ENCODE measurements at places on chromosomes 7 and 10.

DNA sequence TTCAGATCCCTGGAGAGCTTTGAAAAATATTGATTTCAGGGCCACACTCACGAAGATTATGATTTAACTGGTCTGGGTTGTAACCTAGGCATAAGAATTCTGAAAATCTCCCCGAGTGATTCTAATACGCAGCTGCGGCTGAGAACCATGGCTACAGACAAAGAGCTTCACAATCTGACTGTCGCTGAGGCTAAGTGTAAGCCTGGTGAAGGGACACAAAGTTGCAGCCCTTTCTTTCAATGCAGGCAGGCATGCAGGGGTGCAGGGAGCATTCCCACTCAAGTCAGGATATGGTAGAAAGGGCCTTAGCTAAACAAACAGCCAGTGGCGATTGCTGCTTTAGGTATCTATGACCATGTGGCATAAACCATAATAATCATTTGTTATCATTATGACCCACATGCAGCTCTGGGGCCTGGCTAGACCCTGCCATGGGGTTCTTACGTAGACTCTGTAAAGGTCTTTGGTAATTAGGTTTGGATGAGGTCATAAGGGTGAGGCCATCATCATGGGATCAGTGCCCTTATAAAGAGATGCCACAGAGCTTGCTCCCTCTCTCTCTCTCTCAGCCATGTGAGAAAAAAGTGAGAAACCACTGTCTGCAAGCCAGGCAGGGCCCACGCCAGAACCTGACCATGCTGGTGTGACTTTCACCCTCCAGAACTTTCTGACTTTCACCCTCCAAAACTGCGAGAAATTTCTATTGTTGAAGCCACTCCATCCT is 88.4 kb upstream of the LANCL2 start:
- no peak for DNase-seq

- DNase-seq, result no peak
Observed at GRCh38 chr7:152050547-152050971, 25.1 kb downstream of the GALNT11 start.

DNA sequence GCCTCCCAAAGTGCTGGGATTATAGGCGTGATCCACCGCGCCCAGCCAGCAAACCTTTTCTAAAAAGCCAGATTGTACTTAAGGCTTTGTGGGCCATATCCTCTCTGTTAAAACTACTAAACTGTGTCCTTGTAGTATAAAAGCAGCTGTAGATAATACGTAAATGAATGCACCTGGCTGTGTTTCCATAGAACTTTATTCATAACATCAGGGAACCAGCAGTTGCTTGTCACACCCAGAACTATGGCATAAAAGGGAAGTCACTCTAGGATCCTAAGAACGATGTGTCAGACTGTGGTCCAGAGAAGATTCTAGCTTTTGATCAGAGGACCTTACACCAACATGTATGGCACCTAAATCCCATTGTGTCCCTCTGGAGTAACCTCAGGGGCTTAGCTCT is 63.0 kb downstream of the DENND2A start:
- DNase-seq, result no peak

DNA sequence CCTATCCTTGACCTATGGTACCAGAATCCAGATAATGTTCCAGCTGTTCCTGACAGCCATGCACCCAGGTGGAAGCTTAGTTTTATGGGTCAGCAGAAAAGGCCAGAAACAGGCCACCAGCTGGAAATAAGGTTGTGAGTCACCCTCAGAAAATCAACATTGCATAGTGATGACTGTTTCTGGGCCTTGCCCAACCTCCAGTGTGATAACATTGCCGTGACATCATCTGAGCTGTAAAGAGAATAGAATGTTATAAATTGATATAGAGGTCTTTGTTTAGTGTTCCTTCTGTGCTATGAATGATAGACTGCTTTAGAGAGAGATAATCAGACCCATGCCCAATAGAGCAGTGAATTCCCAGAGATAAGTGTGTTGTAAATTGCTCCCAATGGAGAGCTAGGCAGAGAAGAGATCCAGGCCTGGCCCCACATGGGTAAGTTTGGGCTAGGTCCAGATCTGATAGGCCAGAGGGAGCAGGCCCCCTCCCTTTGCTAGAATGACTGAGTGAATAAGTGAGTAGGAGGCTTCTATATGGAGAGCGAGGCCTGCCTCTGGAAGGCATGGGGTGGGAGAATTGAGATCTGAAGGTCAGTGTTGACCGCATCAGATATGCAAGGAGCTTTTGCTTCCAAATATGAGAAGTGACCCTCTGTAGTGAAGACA is 14.2 kb upstream of the HPS1 start:
- no peak for DNase-seq

- peak; percentile 19 for DNase-seq
Observed at GRCh38 chr7:44477063-44477830, 13.2 kb downstream of the NUDCD3 start.

GRCh38 chr7:116577320-116577871 is 52.6 kb downstream of the CAV1 start:
- DNase-seq, result no peak

DNA sequence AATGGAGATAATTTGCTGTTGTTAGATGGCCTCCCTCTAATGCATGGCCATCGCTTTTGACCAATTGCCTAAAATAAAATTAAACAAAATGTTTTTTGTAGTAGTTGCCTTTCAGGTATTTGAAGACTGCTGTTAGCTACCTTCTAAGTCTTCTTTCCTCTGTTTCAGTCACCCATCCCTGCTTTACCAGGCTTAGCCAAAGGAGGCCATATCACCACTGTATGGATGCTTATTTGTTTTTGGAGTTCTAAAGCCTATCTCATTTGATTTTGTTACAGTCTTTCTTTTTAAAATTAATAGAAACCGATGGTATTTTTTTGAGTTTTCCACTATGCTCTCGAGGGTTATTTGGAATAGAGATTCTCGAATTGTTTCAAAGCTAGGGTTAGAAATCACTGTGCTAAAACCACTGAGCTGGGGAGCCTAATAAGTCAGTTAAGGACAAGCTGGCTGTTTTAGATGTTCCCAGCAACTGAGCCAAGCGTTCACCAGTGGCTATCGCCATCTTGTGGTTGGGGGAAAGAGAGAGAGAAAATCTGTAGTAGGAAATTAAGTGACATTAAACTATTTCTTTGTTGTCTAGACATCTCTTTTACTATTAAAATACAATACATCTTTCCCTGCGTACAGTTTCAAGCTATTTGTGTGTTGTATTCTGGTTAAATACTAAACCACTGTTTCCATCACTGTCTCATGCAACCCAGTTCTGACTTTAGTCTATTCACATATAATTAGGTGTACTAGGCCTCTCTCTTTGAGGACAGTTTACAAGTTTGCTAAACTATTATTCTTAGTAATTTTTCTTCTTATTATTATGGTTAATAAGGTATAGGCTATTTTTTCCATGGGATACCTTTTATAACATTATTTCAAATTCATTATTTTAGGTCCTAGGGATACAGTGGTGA is 52.2 kb downstream of the GPR158 start:
- DNase-seq, result no peak

GRCh38 chr10:123790132-123790885 is 101.3 kb downstream of the CPXM2 start:
- no peak for DNase-seq

- no peak for DNase-seq
Observed at GRCh38 chr10:71780719-71781118, 7.4 kb upstream of the VSIR start.

DNA sequence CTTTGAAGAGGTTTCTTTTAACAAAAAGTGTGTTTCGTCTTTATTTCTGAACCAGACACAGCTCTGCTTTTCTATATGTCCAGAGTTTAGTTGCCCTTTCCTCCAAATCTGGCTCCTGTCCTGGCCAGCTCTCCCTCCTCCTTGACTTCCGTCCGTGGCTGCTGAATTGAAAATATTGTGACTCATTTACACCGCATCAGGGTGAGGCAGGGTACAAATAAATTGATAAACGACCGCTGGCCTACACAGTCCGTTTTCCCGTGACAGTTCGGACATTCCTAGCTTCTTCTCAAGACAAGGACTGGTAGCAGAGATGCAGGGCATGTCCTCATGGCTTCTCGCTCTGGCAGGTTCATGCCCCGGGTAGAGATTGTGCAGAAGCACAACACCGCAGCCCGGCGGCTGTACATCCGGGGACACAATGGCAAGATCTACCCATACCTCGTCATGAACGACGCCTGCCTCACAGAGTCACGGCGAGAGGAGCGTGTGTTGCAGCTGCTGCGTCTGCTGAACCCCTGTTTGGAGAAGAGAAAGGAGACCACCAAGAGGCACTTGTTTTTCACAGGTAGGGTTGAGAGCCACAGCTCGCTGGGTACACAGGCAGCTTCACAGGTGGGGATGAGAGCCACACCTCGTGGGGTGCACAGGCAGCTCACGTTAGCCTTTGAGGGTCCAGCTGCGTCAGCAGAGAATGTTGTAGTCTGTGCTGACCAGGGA is 126.6 kb downstream of the TRRAP start:
- DNase-seq, result no peak

- no peak for DNase-seq
Observed at GRCh38 chr7:44308596-44309270, 16.7 kb downstream of the CAMK2B start.

DNA sequence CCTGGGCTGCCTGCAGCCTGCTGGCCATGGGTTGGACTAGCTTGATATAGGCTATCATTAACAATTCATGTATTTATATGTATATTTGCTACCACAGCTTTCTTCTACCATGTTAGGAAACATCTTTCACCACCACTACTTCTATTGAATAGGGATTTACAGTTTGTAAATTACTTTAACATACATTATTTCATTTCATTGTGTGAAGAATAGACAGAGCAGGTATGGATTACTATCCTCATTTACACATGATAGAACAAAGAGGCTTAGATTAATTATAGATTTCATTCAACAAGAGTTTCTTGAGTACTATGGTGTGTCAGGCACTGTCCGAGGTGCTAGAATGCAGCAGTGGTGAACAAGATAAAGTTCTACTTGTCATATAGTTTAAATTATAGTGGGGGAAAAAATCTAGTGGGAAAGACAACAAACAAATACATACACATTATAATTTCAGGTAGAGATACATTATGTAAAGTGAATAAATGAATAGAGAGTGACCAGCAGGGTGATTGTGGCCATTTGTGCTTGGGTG is 20.6 kb downstream of the VTI1A start:
- DNase-seq, result no peak

DNA sequence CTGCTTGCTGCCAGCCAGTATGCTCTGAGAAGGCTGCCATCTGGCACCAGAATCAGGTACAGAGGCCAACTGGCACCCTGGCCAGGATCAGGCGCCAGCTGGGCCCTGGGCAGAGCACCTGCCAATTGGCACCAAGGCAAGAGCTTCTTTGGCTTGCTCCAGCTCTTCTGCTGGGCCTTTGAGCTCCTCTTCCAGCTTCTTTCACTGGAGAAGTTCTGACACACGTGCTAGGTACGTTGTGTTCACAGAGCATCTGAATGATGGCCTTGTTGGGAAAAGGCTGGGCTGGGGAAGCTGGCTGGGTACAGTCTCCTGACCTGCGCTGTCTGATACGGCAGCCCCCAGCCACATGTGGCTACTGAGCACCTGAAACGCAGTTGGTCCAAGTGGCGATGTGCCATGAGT is 31.7 kb upstream of the OPALIN start:
- DNase-seq, result no peak

DNA sequence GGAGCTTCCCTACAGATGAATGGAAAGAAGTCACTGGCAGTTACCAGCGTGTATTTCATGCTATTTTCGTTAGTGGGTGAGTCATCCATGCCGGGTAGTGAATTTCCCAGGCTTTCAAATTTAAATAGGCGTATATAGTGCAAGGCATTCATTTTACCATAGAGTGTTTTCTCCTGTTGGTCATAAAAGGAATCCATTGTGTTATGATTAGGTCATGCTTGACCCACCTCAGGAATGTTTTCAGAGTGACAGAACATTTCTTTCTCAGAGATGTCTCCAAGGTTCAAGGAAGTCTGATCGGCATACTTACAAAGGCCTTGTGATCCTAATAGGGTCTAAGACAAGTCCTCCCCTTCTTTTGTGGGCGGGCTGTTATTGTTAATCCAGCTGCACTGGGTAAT is 110.7 kb downstream of the AKR1D1 start:
- DNase-seq, result no peak

DNA sequence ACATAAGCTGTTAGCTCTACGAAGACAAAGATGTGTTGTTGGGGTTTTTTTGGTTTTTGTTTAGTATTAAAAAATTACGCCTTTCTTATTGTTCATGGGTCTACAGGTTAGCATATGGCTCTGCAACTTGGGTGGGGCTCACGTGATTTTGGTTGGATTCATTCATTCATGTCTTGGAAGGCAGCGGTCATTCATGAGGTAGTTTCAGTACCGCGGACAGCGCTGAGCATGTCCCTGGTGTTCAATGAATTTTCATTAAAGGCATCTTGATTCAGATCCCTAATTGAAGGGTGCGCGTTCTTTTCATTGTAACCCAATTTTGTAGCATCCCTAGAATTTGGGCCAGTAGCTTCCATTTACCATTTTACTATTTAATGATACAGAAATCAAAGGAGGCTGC is 42.9 kb upstream of the TCERG1L start:
- no peak for DNase-seq

GRCh38 chr7:98285157-98286092 is 3.9 kb downstream of the BRI3 start:
- no peak for DNase-seq

DNA sequence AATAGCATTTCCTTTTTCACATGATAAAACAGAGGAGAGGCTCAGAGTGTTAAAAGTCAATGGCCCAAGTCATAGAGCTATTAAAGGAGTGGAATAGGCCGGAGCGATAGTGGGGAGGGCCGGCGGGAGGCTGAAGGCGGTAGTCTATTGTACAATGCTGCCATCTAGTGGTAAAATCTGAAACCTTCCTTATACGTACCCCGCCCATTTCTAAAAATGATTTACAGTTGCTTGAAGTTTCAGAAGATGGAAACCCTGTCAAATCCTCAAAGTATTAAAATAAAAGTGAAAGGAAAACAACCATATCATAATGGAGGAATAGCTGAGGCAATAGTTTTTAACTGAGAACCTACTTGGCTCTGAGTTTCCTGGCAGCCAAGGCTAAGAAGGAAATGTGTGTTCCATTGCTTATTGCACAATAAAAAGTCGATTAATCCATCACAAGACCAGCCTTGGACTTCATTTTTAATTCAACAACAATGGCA is 209.1 kb downstream of the CCSER2 start:
- DNase-seq, result no peak

- DNase-seq, result no peak
Observed at GRCh38 chr10:102945449-102945848, 27.4 kb downstream of the CNNM2 start.

DNA sequence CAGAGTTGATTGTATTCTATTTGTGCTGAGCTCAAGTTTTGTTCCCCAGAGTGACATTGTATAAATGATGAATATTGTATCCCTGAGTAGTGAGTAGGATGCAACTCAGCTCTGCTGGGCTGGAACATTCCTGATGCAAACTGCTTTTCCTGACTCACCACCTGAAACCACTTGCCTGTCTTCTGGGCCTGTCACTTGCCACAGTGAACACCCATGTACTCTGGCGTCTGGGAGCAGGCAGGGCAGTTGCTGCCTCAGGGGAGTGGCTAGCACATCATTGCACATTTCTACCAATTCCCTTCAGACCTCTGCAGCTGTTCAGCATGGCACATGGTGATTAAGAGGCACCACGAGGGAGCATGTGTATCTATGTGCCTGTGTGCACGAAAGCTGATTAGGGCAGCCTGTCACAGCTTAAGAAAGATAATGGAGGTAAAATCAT is 157.3 kb downstream of the SND1 start:
- DNase-seq, result no peak
